Transverse colon (tissue), 4 donors: ENCODE measurements at places on chromosomes 5 and 9. TPM values are rescaled to one million over a fixed set of nuclear protein-coding genes. Genes with fewer than 3 reads are reported as not detected.

- peak overlapping the region; percentile 50 for H3K27ac ChIP-seq
- H3K36me3 ChIP-seq = no peaks in the 10 kb centered on the region
- no peaks in the 10 kb centered on the region for H3K27me3 ChIP-seq
- DNase-seq = peak; percentile 52
These were observed 107.3 kb upstream of the SARDH start for GRCh38 chr9:133845440-133845839.

The LCN10 gene
- 0.96 TPM for total RNA-seq

- no peak for DNase-seq
- H3K4me3 ChIP-seq = no peak overlapping the region
- H3K36me3 ChIP-seq = no peaks in the 10 kb centered on the region
These were observed 178.3 kb downstream of the DEPDC1B start for GRCh38 chr5:60521376-60522291.

The FAM163B gene
- total RNA-seq = 0.64 TPM

GRCh38 chr5:152592416-152592815, 187.3 kb upstream of the NMUR2 start:
- H3K4me1 ChIP-seq = no peaks in the 10 kb centered on the region
- no peak overlapping the region for H3K27ac ChIP-seq
- no peaks in the 10 kb centered on the region for H3K36me3 ChIP-seq
- H3K4me3 ChIP-seq = no peak overlapping the region
- DNase-seq = no peak

DNA sequence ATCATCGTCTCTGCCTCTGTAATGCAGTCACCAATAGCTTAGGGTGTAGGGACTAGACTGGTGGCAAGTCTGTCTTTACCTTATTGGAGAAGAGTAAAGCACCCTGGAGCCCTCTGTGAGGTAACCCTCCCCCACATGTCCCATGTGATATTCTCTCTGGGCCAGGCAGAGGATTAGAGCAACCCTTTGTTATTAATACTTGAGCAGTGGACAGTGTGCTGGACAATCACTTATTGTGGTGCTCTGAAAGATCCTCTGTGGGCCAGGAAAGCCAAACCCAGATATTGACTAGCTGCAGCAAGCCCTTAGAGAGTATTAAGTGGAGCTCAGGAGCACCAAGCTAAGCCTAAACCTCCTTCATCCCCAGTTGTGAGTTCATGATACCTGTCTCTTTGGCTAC, 139.7 kb upstream of the RUSC2 start:
- no peaks in the 10 kb centered on the region for H3K4me1 ChIP-seq
- no peak overlapping the region for H3K4me3 ChIP-seq
- no peaks in the 10 kb centered on the region for H3K36me3 ChIP-seq

The CDX1 gene
- 351 TPM for total RNA-seq

DNA sequence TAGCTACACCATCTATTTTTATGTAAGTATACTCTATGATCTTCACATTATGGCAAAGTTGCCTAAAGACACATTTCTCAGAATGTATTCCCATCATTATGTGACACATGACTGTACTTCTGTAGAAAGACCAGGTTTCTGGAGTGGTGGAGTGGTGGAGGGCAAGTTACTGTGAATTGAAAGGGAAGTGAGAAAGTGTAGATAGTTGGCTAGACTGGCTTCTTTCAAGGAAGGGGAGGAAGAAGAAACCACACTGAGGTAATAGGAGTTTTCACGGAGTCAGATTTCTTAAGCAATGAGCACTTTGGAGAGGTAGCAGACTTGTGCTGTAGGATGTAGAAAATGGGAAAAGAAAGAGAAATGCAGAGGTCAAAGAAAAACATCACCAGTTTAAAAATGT, 50.9 kb upstream of the EQTN start:
- no peak overlapping the region for H3K4me3 ChIP-seq
- no peak overlapping the region for H3K27ac ChIP-seq
- H3K27me3 ChIP-seq = no peaks in the 10 kb centered on the region
- no peaks in the 10 kb centered on the region for H3K4me1 ChIP-seq

DNA sequence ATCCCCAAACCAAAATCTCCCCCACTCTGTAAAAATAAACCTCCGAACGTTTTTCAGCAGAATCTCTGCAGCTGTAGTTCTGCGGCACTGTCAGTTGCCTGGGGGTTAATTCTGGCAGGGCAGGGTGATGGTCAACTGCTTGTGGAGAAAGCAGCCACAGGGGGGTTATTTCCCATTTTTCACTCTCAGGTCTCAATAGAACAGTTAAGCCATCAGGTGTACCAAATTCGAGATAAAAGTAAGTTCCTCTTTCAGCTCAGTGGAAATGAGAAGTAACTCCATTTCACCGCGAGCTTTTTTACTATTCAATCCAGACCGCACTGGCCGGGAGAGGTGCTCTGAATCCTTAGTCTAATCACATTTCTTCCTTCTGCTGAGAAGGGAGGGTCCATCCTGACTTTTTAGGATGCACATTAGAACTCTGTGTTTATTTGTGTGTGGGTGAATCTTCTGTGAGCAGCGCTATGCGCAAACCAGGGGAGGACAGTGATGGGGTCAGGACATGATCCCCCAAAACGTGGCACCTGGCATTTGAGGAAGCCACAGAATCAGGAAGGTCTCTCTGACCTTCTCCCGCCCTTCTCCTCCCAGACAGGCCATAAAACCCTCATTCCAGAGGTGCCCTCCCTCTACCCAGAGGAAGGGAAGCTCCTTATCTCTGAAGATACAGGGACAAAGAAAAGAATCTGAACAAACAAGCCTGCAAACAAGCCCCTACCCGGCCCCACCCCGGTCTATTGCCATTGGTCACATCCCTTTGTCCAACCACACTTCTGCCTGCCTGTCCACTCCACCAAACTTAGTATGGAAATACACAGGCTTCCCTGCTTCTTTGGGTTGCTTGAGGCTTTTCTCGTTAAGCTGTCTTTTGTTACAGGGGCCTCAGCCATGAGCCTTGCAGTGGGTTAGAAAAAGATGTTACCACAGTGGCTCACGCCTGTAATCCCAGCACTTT, 229.0 kb downstream of the ROR2 start:
- peaks cover 8% of the 10 kb centered on the region for H3K27me3 ChIP-seq
- H3K4me3 ChIP-seq = no peak overlapping the region
- no peaks in the 10 kb centered on the region for H3K4me1 ChIP-seq
- no peak overlapping the region for H3K27ac ChIP-seq

The AIF1L gene
- 4.4 TPM for total RNA-seq

- no peaks in the 10 kb centered on the region for H3K4me1 ChIP-seq
- H3K27ac ChIP-seq = no peak overlapping the region
- no peak for DNase-seq
- H3K27me3 ChIP-seq = no peaks in the 10 kb centered on the region
These were observed 393.7 kb upstream of the SMC2 start for GRCh38 chr9:103700195-103700962.

DNA sequence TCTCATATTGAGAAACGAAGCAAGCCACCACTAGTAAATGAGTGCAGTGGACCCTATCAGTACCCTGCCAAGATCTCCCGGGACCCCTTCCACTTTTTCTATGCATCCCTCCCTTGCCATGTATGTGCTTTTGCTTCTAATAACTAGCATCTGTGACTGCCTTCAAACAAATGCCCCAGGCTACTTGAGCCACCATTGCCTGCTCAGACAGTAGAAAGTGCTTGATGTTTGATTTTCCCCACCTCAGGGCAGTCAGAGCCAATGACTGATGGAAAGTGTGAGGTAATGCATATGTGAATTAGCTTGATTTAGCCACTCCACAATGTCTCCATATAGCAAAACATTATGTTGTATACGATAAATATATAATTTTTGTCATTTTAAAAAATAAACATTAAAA, 797.3 kb upstream of the ACO1 start:
- no peak overlapping the region for H3K4me3 ChIP-seq
- no peak overlapping the region for H3K27ac ChIP-seq
- no peaks in the 10 kb centered on the region for H3K36me3 ChIP-seq
- no peaks in the 10 kb centered on the region for H3K4me1 ChIP-seq

- no peaks in the 10 kb centered on the region for H3K27me3 ChIP-seq
- no peak overlapping the region for H3K4me3 ChIP-seq
- no peaks in the 10 kb centered on the region for H3K36me3 ChIP-seq
- H3K4me1 ChIP-seq = no peaks in the 10 kb centered on the region
These were observed 121.4 kb downstream of the MED10 start for GRCh38 chr5:6256901-6257300.

GRCh38 chr5:166834246-166834645, 1457.2 kb upstream of the WWC1 start:
- no peak overlapping the region for H3K27ac ChIP-seq
- no peak for DNase-seq
- no peaks in the 10 kb centered on the region for H3K4me1 ChIP-seq
- H3K36me3 ChIP-seq = no peaks in the 10 kb centered on the region
- no peaks in the 10 kb centered on the region for H3K27me3 ChIP-seq

GRCh38 chr9:120137186-120137840, 442.7 kb downstream of the CDK5RAP2 start:
- H3K4me1 ChIP-seq = no peaks in the 10 kb centered on the region
- no peak for DNase-seq
- no peak overlapping the region for H3K27ac ChIP-seq
- no peak overlapping the region for H3K4me3 ChIP-seq

- no peak overlapping the region for H3K4me3 ChIP-seq
- no peaks in the 10 kb centered on the region for H3K27me3 ChIP-seq
- no peaks in the 10 kb centered on the region for H3K4me1 ChIP-seq
- no peaks in the 10 kb centered on the region for H3K36me3 ChIP-seq
These were observed 29.1 kb downstream of the F2RL2 start for GRCh38 chr5:76594107-76594506.
